ENCODE measurements at places on chromosomes 7 and 10.

DNA sequence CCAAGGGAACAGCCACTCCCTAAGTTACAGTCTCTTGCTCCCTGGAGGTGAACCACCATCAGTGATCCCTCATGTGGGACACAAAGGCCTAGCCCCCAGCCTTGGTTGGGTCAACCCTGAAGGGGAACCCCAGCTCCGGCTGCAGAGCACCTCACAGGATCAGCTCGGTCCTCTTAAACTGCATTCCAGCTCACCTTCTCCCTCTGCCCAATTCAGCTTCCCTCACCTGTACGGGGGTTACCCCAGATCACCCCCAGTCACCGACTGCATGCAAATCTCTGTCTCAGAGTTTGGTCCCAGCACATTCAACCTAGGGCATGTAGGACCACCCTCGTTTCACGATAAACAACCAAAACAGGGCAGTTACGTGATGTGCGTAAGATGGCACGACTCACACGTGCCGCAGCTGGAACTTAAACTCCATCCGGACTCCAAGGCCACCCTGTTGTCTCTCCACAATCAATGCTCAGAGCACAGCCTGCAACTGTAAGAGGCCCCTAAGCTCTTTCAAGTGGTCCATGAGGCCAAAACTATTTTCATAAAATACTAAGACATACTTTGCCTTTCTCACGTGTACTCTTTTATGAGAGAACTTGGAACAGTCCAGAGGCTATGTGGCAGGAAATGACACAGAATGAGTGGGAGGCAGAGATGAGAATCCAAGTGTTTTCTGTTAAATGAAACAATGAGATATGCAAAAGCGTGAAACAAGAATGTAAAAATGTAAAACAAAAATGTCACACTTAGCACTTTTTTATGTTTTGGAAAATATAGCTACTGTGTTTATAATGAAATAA lies 285.2 kb downstream of the PTPRN2 start:
- no peak for DNase-seq

DNA sequence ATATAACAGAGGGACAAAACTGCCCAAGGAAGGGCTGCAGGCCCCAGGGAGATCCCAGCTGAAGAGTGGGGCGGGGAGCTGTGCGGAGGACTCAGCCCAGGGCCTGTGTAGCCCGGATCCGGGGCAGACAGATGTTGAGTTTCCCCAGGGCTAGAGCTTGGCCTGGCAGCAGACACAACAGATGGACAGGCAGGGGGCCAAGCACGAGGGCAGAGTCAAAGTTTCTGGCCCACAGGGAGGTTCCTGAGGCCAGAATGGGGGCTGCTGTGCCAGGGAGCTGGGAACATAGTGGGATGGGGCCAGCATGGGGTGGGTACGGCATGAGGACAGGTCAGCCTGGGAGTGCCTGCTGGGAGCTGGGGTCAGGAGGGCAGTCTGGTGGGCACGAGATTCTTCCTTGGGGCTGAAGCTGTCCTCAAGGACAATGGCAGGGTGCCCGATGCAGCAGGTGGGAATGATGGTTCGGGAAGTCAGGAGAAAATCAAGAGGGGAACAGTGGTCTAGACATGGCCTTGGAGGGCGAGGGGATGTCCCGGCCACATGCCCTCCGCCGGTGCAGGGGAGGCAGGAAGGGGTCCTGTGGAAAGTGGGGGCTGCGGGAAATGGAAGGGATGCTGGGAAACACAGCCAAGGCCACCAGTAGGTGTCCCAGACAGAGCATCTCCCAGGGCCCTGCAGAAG lies 519.1 kb upstream of the FOXK1 start:
- no peak for DNase-seq

DNA sequence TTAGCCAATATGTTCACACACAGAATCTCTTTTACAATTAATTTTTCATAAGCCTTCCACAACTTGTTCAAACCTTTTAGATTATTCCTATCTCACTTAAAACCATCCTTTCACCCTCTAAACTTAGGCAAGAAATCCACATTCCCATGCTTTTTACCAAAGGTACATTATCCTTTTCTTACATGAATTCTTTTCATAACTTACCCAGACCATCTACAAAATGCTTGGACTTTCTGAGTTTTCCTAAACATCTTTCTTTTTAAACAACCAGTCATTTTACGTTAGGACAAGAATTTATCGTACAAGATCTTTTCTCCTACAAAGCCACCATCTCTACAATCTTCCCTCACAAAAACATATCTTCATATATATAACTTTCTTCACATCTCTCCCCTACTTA lies 18.8 kb upstream of the GARS1 start:
- no peak for DNase-seq

GRCh38 chr7:64904008-64904407 lies 935 bp downstream of the ZNF273 start:
- DNase-seq: no peak

DNA sequence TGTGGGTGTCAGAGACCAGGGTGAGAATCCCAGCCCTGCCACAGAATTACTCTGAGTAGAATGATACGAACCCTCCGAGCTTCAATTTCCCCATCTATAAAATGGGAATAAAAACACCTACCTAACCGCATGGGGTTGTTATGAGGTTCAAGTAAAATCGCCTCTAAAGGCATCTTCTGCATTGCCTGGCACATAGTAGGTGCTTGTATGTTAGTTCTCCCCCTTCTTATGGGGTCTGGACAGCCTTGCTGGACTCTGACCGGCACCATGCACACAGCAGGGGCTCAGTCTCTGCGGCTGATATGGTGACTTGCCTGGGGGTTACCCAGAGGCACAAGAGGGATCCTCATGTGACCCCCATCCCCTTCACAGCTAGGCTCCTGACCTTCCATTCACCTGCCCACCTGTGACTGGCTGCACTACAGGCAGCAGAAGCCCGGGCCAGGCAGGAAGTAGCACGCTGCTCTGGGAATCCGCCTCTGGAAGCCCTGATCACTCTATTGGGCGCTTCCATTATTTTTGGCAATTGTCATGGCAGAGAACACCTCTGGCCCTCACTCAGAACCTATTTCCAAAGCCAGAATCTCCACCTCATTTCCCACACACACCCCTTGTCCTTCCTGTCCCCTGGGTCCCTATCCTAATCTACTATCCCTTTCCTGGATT lies 6.0 kb downstream of the SH3PXD2A start:
- no peak for DNase-seq

GRCh38 chr10:71606257-71607081 lies 113.1 kb downstream of the C10orf105 start:
- no peak for DNase-seq

DNA sequence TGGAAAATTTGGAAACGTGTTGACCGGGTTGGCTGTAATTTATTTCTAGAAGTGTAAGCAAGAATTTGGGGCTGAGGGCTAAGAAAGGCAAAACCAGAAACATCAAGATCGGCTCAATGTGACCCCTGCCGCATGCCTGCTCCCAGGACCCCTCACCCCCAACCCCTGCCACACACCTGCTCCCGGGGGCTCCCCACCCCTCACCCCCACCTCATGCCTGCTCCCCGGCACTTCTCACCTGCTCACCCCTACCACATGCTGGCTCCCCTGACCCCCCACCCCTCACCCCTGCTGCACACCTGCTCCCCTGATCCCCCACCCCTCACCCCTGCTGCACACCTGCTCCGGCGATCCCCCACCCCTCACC lies 19.0 kb upstream of the CFAP46 start:
- no peak for DNase-seq

- DNase-seq: no peak
Measured at GRCh38 chr7:143479055-143479766, 1.5 kb downstream of the TAS2R41 start.

DNA sequence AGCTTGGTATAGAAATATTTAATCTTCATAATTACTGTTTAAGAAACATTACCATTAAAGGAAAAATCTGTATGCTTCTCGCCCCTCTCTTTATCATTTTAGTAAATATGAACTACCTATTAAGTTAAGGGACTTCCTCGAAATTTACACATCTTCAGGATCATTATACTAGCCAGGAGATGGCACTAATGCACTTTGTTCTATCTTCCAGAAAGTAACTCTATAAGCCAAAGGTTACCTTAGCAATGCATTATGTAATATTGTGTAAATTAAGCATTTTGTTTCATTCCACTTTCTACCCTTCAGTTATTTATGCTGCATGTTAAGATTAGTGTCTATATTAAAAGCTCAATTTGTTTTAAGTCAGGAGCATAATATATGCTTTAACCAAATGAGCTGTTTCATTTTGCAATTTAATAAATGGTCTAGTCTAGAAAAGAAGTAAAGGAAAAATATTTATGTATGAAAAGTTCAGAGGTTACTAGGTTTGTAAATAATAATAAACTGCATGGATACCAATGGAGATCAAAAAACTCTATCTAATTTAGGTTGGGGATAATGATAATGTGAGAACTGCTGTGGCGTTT lies 128.5 kb downstream of the ANKRD7 start:
- peak; percentile 9 for DNase-seq

DNA sequence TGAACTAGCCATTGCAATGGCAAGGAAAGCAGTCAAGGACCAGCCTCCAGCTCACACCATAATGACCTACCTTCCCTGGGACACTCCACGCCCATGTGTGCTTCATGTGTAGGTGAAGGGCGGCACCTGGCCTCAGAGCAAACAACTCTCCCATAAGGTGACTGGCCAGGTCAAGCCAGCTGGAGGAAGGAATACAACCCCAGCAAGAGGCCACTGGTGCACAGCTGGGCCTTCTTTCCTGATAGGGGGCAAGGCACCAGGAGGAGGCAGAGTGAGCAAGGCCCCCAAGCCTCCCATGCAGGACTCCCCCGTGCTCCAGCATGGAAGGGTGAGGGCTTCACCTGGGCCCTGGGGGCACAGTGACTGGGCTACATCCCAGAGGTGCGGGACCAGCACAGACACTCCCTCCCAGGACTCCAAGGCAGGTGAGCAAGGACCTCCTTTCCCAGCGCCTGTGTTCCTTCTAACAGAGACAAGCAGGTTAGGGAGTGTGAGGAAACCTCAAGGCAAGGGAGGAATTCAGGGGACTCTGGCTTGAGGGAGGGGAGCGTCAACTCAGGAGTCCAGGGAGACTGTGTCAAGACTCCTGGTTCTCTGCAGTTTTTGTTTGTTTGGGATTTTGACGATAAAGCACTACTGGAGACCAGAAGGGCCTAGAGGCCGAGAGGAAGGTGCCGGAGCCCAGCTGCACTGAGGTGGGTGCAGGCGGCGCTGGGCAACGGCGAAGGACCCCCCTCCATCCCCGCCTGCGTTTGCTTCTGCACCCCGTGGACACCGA lies 1.7 kb downstream of the PTPRN2 start:
- DNase-seq: no peak

DNA sequence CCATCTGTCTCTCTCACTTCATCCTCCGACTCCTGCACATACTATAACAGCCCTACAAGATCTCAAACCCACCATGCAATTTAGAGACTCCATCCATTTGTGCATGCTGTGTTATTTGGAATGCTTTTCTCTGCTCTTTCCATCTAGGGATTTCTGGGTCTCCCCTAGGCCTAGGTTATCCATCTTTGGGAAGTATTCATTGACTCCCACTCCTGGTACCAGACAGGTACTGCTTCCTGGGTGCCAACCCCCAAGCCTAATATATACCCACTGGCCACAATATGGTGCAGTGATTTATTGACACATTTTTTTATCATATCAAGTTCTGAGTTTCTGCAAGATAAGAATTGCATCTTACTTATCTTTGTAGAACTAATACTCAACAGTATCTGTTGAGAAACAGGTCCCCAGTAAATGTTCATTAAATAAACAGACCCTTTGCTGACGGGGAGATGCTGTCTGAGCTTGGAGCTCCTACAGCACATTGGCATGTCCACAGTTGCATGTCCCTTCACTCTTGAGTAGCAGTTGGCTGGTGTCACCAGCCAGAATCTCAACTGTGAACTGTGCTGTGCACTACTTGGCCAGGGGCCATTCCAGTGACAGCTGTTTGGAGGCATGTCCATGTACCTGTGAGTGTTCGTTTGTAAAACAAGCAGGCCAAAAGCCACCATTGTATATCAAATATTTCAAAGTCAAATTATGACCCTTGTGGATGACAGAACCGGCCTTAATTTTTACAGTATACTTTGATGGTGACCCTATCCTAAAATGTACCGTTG lies 223.3 kb upstream of the NFE2L3 start:
- DNase-seq: no peak

DNA sequence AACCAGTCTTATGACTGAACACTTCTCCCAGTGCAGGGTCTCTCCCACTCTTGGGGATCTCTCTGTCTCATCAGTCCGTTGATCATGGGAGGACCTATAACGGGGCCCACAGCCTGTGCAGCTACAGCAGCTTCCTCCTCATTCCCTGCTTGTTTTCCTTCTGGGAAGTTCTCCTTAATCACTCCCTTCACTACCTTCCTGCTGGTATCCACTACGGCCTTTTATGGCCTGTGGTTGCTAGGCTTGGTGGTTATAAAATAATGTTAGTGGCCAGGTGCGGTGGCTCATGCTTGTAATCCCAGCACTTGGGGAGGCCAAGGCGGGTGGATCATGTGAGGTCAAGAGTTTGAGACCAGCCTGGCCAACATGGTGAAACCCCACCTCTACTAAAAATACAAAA lies 3.5 kb upstream of the ZNF282 start:
- DNase-seq: no peak

GRCh38 chr10:44925811-44926750 lies 14.9 kb downstream of the TMEM72 start:
- DNase-seq: no peak

- peak; percentile 20 for DNase-seq
Measured at GRCh38 chr10:70355051-70356021, 27.1 kb downstream of the LRRC20 start.

DNA sequence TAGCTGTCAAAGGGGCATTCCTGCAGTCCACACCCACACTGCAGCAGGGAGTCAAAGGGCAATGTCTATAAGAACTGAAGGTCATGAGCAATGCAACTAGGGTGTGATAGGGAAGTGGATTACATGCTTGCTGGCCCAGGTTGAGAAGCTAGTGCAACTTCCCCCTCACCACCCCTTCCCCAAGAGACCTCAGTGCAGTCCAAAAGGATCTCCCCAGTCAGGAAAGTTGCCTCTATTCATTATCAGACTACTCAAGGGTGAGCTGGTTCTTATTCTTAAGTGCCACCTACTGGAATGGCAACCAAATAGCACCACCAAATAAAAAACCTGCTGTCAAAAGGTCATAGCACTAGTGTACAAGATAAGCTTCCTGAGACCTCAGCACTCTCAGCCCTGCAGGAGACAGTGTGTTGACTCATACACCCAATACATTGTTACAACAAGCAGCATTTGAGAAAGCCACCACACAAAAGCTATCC lies 28.2 kb downstream of the MTERF1 start:
- DNase-seq: peak; percentile 35

GRCh38 chr10:79072041-79072441 lies 3.3 kb downstream of the ZMIZ1 start:
- no peak for DNase-seq

DNA sequence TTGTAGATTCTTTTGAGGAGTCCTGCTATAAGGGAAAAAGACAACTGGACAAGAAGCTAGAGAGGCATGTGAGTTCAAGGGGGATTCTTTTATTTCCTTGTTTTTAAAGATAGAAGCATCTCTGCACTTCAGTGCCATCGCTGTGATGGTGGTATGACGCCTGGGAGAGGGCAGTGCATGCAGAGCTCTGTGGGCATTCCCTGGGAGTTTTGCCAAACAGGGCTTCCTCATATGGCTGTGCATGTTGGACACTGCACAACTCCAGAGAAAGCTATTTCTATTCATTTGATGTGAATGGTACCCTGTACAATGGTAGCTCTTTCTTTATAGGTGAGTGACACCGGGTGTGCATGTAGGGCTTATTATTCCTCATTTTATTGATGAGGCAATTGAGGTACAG lies 599.5 kb upstream of the DPP6 start:
- DNase-seq: no peak

All from KBM-7 (cell line).